ENCODE measurements at places on chromosomes 16 and 17.

- no peak for DNase-seq
These were observed 22.8 kb downstream of the PGS1 start for GRCh38 chr17:78401246-78401645.

GRCh38 chr16:28140788-28141618, 70.8 kb downstream of the XPO6 start:
- DNase-seq = peak; percentile 44

DNA sequence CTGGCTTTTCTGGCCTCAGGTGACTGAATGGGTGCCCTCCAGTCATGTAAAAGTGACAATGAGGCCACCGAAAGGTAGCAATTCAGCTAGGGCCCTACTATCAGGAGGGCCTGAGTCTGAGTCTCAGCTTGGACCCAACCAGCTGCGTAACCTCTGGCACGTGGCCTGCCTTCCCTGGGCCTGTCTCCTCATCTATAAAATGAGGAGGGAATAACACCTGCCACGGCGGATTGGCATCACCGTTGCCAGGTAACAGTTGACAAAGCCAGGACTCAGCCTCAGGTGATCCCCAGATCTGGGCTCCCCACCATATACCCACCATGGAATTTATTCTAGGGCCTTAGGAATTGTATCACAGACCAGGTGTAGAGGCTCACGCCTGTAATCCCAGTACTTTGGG, 217.1 kb downstream of the KATNIP start:
- DNase-seq = no peak

DNA sequence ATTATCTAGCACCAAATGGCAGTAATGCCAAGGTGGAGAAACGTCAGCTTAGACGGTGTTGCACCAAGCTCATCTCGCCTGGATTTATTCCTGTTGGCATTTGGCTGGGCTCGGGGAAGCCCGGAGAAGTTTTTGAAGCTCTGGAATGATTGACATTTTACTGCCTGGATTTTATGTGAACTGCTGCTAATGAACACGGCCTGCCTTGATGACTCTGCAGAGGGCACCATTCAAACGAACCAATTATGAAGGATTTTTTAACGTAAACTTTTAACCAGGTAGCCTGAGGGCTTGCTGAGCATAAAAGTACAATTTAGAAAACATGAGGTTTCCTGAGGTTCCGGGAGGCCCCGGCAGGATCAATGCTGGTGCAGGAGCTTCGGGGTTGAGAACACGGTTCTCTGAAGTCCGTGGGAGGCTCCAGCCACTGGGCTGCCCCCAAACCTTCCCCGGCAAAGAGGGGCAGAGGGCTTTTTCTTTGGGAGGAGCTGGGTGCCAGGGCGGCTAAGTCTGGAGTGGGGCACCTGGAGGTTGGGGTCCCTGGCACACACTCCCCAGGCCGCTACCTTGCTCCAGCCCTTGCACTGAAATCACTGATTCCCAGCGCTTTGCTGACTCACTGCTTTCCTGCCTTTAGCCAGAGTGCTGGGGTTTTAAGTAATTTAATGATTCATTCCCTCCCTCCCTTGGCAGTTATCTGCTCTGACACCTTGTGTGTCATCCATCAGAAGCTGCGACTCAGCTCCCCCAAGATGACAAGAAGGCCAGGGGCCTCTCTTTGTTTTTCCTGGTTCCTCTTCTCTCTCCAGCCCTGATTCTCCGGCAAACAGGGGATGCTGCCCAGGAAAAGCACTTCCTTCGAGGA, 161.2 kb upstream of the IRX3 start:
- DNase-seq = no peak

GRCh38 chr17:38867968-38868816, 1.7 kb upstream of the LASP1 start:
- DNase-seq = no peak

GRCh38 chr17:78828470-78829185, 12.0 kb downstream of the USP36 start:
- DNase-seq = no peak

- DNase-seq = no peak
These were observed 1.2 kb upstream of the UTP6 start for GRCh38 chr17:31902693-31903092.

- DNase-seq = no peak
These were observed 23.3 kb downstream of the CNP start for GRCh38 chr17:41989702-41990419.

- no peak for DNase-seq
These were observed 247.0 kb downstream of the GSG1L start for GRCh38 chr16:27816561-27816960.
